ENCODE measurements at places on chromosomes 6 and 20.
A peak's percentile ranks its signal among the peaks of the same experiment; 100 is the strongest.

DNA sequence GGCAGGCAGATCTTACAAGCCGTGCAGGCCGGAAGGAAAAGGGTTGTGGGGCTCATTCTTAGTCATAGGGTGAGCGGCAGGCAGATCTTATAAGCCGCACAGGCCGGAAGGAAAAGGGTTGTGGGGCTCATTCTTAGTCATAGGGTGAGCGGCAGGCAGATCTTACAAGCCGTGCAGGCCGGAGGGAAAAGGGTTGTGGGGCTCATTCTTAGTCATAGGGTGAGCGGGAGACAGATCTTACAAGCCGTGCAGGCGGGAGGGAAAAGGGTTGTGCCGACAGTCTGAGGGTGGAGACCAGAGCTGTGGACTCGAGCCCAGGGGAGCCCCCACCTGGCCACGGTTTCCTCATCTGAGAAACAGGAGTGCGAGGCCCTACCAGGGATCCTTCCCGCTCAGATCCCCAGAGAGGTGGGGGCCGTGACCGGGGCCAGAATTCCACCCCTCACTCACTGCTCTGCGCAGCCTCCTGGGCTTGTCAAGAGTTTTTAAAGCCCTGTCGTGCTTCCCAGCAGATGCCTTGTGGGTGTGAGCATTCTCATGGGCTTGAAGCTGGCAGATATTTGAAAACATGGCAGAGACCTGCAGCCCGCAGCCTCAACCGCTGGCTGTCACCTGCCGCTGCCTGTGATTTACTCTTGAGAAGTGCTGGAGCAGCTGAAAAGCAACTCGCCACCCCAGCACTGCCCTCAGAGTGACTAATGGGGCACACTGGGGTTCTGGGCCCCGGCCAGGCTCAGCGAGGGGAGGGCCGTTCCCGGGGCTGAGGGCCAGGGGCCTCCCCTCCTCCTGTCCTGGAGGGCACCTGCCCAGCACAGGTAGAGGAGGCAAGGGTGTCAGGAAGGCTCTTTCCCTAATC is 31.9 kb downstream of the NTSR1 start:
- peak; percentile 86 for DNase-seq

DNA sequence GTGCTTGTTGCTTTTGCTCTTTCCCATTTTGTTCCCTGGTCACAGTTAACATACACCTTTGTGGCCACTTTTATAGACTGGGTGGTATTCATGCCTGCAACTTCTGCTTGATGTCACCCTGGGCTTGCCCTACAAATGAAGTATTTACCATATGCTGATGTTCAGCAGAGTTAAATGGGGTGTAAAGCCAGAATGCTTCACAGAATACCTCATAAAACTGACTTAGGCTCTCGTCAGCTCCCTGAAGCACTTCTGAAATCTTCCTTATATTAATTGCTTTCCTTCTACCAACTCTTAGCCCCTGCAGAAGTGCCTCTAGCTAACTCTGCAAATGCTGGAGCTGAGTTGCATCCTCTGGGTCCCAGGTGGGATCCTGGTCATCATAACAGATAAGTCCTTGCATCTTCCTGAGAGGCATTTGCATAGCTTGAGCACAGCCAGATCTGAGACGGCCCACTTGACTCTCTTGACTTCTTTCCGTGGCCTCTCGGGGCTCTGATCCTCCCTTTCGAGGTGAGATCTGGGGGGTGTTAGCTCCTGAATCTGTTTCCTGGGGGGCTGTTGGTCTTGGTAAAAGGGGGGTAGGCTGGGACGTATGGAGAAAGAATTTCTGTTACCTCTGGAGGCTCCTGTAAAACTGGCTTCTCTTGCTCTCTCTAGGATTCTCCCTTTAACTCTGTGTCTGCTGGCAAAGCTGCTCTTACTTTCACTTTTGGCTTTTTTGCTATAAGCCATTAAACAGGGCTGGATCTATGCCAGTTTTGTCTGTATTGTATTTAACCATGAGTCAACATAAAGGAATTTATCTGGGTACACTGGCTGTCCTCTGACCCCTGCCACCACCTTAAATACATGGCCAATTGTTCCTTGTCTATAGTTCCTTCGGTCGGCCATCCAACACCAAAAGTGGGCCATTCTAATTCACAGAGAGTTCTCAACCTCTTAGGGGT is 223.0 kb upstream of the SYNCRIP start:
- peak; percentile 21 for DNase-seq

DNA sequence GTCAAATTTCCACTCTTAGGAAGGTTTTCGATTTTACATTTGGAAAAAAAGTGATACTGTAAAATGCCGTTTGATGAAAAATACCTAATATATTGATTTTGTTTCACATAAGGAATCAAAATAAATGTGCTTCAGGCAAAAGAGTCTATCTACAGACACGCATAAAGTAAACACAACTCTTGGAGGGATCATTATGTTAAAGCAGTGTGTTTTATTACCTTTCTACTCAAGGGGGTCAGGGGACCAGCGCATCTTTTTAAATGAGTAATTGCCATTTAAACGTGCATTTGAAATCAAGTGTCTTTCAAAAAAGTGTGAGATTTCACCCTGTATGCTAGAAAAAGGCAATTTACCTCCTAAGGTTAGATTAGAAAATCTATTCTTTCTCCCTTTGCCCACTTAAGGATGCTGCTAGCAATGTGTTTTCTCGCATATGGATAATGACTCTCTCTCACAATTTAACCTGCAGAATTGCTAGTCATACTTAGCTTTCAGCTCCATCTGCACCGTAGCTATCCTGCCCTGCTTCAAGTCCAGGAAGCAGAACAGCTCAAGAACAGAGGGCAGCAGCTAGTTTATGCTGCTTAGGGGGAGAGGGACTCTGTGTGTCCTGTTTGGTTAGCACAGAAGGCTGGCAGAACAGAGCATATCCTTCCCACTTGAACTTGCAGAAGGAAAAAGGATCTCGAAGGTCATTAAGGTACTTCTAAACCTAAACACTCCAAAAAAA is 35.0 kb downstream of the NKAIN2 start:
- no peak for DNase-seq

- no peak for DNase-seq
These were observed 18.6 kb downstream of the FARS2 start for GRCh38 chr6:5279891-5280338.

GRCh38 chr6:73667798-73668197 is 14.0 kb upstream of the SLC17A5 start:
- no peak for DNase-seq

- no peak for DNase-seq
These were observed 92.0 kb downstream of the OLIG3 start for GRCh38 chr6:137402143-137402680.

- DNase-seq: no peak
These were observed 194.2 kb upstream of the CNR1 start for GRCh38 chr6:88360203-88360797.

GRCh38 chr6:84763886-84764331 is 489 bp downstream of the TBX18 start:
- DNase-seq: no peak

DNA sequence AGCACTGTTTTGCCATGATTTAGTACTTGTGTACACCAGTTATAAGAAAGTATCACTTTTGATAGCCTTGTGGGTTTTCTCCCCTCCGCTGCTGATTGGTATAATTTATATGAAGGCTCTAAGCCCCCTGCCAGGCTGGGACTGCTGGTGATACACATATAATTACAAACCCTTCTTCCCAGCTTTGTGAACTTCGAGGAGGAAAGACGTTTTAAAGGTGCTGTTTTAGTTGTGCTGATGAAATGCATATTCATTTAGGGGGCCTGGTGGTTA is 246.2 kb downstream of the TAF4 start:
- no peak for DNase-seq

GRCh38 chr6:137928286-137928685 is 61.2 kb downstream of the TNFAIP3 start:
- DNase-seq: peak; percentile 28

GRCh38 chr6:12150812-12151432 is 138.8 kb downstream of the HIVEP1 start:
- peak; percentile 63 for DNase-seq

DNA sequence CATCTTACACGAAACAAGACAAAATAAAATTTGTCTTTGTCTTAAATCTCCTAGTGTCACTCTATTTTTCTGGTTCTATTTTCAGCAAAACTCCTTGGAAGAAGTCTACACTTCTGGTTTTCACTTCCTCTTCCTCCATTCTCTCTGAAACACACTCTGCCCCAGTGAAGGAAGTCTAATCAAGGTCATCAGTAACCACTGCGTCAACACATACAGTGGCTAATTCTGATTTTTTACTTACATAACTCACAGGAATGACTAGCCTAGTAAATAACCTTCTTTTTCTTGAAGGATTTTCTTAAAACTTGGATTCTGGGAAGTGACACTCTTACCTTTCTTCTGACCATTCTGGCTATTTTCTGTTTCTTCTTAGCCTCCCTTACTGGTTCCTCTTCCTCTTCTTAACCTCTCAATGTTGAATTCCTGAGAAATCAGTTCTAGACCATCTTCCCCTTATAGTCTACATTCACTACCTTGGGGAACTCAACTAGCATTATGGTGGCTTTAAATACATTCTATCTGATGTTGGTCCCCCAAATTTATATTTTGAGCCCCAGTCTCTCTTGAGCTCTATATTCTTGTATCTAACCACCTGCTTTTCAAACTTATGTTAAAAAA is 37.5 kb downstream of the AIG1 start:
- no peak for DNase-seq

DNA sequence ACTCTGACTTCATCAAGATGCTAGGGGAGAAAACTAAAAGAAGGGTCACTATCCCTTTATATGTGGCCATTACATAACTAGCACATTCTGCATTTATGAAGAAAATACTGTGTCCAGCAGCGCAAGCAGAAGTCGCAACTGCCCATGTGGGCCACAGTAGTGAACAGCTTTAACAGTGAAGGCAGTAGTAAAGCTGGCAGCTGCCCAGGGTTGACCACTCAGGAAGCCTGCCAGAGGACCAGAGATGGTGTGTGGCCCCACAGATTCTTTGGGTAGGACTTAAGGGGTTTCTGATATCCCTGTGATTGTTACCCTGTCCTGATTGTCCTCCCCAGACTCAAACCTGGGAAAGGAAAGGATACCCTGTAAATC is 88.3 kb upstream of the NT5E start:
- no peak for DNase-seq

DNA sequence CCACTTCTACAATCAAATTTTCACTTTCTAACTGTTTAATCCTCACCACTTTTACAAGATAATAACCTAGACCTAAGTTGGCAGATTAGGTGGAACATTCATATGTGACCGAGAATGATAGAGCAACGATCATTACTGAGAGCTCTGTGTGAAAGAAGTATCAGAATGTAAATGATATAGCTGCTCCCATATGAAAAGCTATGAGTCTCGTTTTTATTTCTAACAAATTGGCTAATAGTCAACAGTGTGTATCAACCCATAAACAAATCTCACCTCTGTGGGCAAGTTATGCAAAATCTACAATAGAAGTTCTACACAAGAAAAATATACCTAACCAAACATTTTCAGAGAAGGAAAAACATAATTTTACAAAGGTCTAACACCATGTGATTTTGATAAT is 3.7 kb downstream of the LGSN start:
- DNase-seq: no peak

DNA sequence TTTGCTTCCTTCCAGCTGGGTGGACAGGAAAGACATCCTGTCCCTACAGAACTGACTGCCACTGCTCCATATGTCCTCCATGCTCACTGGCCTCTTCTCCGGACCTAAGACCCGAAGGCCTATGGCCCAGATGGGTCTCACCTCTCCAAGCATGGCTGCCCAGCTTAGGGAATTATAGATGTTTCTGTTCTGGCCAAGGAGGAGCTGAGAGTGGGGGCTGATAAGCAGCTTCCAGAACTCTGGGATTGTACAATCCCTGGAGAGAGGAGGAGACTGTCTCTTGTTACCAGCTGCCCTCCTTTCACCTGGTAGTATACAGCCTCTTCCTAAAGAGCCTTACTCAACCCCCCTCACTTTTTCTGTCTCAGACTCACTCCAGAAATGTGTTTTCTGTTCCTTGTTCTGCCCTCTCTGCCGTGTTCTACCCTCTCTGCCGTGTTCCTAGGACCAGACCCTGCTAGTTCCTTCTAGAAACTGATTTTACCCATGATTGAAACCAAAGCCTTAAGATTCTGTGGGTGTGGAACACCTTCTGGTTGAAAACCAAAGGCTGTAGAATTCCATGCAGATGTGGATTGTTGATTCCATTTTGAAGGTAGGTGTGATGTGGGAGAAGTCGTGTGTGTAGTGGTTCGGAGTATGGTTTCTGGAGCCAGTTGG is 28.7 kb downstream of the ANKS1A start:
- DNase-seq: no peak

DNA sequence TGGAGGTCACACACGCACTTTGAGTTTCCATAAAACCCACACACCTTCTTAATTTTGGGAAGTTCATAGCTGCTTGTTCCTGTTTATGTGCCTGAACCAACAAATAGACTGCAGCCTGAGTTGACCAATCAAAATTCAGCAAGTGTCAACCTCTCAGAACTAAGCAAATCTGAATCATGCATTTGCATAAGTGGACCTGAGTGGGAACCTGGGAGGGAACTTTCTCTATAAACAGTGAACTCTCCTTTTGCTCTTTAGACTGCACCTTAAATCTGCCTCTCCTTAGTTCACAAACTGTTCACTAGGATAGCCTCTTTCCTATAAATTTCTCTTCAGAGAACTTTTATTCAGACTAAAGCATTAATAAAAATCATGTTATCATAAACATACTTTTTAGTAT is 37.9 kb downstream of the SLC17A1 start:
- DNase-seq: no peak

DNA sequence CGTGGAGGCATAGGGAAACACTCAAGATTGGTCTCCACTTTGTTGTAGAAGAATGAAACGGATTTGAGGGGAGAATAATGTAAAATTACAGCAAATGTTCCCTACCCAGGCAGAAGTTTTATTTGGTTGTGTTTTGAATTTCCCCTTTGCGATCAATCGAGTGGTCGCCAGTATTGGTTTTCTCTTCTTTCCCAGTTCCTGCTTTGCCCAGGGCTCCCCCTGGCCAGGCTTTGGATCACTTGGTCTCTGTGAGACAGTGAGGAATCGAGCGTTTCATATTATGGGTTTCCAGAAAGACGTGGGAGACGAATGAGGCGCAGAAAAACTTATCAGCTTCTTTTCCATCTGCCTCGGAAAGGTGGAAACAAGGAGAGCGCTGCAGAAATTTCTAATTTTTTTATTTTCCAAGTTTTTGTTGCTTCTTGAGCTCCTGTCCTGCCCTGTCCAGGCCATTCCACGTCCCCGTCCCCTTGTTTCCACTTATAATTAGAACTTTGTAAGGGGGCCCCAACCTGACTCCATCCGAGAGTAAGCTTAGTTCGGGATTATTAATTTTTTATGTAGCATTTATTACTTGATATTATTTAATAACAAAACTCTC is 7.5 kb upstream of the TBX18 start:
- DNase-seq: no peak
